ENCODE measurements at places on chromosomes 4 and X.

DNA sequence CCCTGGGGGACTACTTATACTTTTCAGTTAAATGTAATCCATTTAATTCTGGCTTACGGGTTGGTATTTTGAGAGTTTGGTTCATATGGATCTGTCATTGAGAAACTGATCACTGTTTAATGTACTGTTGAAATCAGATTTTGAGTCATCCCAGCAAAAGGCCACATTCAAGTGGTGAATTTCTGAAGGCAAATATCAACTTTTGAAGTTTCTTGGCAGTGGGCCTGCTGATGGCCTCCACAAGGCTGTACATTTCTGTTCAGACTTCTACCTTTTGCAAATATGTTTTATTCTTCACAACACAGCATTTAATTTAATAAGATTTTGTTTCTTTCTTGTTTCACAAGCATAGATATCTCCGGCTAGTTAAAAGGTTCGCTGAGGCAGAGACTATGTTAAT lies 138.7 kb downstream of the PDGFC start:
- peak; percentile 4 for DNase-seq

GRCh38 chr4:76830612-76830963 lies 67.4 kb downstream of the SOWAHB start:
- DNase-seq = no peak

GRCh38 chrX:1249101-1249887 lies 19.3 kb upstream of the CSF2RA start:
- peak; percentile 83 for DNase-seq

- DNase-seq = no peak
Observed at GRCh38 chr4:143026459-143027170, 158.1 kb upstream of the USP38 start.

All from EH (cell line).